Activated T-helper 1 cell treated with anti-CD3 and anti-CD28 coated beads, Interleukin-2, amount 50 U/mL, for 16 hours (primary cell): ENCODE measurements at places on chromosomes 2 and 18.

DNA sequence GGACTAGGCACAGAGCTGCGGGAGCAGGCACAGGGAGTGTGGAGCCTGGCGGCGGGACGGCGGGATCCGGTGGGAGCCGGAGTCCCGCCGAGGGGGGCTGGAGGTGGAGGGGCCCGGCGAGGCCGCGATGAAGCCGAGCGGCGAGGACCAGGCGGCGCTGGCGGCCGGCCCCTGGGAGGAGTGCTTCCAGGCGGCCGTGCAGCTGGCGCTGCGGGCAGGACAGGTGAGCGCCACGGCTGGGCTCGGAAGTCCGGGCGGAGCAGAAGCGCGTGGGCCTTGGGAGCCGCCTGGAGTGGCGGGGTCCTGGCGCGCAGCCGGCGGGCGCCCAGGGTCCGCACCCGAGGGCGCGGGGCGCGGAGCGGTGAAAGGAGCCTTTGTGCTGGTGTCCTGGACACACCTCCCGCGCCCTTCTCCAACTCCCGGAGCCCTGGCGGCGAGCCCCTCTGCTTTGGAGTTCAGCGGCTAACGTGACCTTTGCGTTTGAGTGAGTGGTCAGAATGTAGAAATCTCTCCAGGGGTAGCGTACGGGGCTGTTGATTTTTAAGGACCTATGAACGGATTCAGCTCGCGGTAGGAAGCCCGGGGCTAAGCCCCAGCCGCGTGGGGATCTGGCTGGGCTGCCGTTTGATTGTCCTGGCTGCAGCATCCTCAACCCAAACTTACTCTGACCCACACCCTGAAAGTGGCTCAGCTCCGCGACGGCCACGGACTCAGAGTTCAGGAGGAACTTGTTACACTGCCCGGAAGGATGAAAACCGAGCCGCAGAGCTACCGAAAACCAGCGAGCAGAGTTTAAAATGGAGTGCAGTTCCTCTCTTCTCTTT is 448 bp downstream of the IMPA2 start:
- DNase-seq: no peak

GRCh38 chr2:194700726-194701125 is 956.3 kb upstream of the SLC39A10 start:
- no peak for DNase-seq

DNA sequence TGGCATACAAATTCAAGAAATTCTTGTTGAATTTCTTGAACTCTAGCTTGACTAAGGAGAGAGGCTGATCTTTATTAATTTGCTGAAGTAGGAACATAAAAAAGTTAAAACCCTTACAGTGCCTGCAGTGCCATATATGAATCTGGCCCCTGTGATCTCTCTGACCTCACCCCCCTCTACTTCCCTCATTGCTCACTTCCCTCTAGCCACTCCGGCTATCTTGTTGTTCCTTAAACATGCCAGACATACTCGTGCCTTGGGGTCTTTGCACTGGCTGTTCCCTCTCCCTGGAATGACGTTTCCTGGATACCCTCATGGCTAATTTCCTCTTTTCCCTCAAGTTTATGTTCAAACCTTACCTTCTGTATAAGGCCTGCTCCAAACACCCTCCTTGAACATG is 246.3 kb upstream of the SIX2 start:
- DNase-seq: no peak

GRCh38 chr2:43455296-43455695 is 140.5 kb downstream of the THADA start:
- DNase-seq: no peak

- no peak for DNase-seq
These were observed 51.4 kb upstream of the TMEM87B start for GRCh38 chr2:112003576-112004252.

DNA sequence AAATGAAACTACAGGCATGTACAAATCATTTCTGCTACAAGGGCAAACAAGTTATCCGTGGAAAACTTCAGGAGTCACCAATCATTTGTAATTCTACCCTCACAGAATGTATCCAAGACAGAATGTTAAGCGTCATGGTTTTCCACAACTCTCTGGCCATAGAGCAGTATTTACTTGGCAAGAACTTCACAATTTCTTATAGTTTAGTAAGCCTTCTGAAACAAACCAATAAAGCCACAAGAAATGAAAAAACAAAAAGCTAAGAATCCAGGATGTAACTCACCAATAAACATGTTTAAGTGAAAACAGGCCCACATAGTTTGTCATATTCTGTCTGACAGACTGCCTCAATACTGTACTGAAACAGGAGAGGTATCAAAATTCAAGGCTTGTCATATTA is 70.3 kb downstream of the LNPK start:
- no peak for DNase-seq

DNA sequence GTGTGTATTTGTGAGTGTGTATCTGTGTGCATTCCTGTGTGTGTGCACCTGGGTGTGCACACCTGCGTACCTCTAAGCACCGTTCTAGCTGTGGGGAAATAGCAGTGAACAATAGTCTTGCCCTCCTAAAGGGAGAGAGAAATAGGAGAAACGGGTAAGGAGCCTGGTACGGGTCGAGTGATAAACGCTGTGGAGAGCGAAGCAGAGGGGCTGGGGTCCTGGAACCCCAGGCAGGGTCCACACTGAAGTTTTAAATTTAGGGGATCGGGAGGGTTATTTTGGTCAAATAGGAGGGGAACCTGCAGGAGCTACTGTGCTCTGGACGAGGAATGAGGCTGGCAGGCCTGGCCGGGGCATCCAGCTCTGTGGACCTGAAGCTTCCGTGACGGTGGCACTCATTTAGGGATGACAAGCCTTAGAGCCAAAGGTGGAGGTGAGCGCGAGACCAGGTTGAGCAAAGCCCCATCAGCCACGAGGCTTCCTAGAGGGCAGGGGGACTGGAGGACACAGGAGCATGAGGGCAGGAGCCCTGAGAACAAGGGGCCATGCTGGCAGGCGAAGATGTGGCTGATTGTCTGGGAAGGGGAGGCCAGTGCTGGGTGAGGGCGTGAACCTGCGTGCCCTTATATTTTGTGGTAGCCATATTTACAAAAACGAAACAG is 188.0 kb downstream of the RTP5 start:
- DNase-seq: no peak

- DNase-seq: no peak
These were observed 400.5 kb upstream of the RAB12 start for GRCh38 chr18:8208716-8209115.

DNA sequence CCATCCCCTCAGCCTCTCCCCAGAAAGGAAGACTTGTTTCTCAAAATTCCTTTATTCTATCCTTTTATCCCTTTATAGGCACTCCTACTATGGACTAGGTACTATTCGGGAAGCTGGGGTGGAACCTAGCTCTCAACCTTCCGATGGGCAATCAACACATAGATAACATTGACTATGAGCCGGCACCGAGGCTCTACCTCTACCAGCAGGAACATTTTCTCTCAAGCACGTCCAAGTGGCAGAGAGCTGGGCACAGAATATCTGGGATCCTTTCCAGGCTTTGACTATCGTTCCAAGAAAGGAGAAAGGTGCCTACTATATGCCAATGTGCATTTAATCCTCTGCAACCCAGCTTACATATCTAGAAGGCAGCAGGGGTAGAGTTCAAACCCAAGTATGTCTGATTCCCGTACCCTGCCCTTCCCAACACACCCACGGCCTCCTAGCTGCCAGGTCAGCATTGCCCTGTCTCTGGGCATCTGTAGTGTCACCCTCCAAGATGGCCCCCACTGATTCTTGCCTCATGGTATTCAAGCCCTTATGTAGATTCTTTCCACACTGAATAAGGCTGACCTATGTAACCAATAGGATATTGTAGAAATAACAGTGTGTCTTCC is 28.3 kb downstream of the TNS1 start:
- DNase-seq: no peak

DNA sequence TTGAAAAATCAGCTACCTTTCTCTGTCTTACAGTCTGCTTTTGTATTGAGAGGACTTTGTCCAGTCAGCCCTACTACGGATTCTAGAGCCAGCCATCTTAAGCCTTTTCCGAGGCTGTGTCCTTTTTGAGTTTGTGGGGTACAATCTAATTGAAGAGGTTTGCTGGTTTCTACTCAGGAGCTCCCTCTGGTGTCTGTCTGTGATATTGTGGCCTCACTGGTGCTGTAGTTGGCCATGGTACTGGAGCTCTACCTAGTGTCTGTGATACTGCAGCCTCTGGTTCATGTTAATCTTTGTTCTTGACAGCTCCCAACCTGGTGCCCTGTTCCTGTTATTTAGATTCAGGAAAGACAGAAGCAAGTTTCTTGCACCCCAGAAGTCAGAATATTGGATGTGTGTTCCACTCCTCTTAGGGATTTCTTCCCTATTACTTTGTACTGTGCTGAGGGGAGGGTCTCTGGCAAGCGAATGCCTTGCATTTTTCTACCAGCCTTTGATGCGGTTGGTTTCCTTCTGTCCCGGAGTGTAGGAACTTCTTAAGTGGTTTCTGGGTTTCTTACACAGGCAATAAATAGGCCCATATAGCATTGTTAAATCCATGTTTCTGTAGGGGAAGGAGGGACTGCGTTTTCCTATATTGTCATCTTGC is 78.5 kb downstream of the ACSL3 start:
- DNase-seq: no peak

GRCh38 chr18:77147418-77147852 is 14.9 kb upstream of the MBP start:
- DNase-seq: no peak

DNA sequence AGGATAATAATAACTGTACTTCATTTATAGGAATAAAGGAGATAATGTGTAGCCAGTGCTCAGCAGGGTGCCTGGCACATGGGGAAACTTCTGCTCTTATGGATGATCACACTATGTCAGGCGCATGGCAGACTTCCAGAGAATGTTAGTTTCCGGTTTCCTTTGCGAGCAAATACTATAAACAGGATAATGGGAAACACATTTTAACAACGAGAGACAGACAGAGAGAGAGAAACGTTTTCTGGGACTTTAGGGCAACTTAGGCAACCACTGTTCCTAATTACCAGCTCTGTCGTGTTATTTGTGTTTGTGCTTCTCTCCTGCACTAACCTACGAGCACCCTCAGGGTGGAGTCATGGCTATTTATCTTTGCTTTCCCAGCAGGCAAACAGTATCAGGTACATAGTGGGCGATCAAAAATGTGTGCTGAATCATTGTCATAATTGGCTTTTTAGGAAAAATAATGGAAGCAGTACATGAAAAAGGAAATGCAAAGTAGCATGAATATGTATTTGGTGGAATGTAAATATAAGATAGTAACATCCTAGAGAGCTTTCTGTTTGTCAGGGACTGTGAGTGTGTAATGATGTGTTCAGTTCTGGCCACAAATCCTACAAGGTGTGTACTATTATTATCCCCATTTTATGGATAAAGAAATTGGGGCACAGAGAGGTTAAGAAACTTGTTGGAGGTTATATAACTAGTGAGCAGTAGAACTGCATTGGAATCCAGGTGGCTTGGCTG is 36.8 kb upstream of the IGFBP2 start:
- no peak for DNase-seq

- no peak for DNase-seq
These were observed 4.1 kb upstream of the WDR7 start for GRCh38 chr18:56647071-56647470.

GRCh38 chr2:229022071-229022470 is 249.0 kb downstream of the PID1 start:
- DNase-seq: no peak

GRCh38 chr2:62604336-62604735 is 98.3 kb upstream of the TMEM17 start:
- DNase-seq: no peak

DNA sequence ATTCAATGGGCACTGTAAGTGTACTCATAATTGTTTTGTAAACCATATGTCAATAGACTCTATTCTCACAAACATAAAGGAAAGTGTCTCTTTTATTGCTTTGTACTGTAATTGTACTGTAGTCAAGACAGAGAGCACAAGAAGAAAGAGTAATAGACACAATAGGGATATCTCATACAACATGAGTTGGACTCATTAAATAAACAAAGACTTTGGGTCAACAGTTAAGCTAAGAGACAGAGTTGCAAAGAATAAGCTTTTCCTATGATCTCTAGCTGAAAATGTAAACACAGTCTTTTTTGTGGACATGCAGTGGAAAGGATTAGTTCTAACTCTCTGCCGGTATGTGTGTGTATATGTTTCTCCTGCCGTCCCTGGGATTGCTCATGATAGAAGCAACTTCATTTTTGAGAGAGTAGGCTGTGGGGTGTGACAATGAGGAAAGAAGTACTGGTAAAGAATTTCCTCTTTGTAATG is 13.9 kb upstream of the KYNU start:
- DNase-seq: no peak

GRCh38 chr18:47912343-47912742 is 18.1 kb downstream of the SMAD2 start:
- DNase-seq: no peak

GRCh38 chr18:7452331-7452730 is 114.8 kb upstream of the PTPRM start:
- no peak for DNase-seq

GRCh38 chr18:55286257-55286825 is 301.7 kb downstream of the TCF4 start:
- DNase-seq: no peak

- DNase-seq: no peak
These were observed 40.8 kb upstream of the CYP1B1 start for GRCh38 chr2:38116762-38117161.

- DNase-seq: no peak
These were observed 137.4 kb upstream of the CTDP1 start for GRCh38 chr18:79542213-79542612.
